ENCODE measurements at places on chromosomes 3 and 15.

DNA sequence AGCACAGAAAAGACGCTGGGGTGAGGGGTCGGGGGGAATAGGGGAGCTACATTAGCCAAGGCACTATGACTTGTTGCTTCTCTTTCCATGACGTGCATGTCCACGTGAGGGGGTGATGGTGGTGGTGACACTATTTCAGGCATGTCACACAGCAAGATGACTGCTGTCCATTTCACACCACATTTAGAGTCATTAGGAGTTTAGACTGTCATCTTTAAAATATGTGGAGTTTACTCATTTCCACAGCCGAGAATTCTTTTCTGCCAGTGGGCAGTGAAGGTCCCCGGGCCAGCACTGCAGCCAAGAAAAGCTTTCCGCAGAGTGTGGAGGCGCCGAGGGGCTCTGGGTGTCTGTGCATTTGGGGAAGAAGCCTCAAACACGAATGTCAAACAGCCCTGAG is 954 bp upstream of the DGKG start:
- no peak for DNase-seq

DNA sequence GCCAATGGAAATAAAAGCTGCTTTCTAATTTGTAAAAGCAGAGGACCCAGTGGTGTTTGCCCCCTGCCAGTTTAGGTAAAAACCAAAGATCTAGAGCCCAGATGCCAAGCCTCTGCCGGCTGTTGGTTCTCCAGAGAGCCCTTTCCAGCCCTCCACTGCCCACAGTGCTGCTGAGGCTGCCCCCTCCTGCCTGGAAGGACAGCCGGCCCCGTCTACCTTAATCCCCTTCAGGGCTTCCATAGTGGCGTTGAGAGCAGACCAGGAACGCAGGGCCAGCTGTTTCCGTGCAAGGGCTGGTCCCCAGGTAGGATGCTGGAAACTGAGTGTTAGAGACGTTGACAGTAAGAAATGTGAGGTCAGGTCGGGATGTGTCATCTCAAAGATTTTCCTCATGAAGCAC is 6.9 kb downstream of the ST8SIA2 start:
- DNase-seq = no peak

DNA sequence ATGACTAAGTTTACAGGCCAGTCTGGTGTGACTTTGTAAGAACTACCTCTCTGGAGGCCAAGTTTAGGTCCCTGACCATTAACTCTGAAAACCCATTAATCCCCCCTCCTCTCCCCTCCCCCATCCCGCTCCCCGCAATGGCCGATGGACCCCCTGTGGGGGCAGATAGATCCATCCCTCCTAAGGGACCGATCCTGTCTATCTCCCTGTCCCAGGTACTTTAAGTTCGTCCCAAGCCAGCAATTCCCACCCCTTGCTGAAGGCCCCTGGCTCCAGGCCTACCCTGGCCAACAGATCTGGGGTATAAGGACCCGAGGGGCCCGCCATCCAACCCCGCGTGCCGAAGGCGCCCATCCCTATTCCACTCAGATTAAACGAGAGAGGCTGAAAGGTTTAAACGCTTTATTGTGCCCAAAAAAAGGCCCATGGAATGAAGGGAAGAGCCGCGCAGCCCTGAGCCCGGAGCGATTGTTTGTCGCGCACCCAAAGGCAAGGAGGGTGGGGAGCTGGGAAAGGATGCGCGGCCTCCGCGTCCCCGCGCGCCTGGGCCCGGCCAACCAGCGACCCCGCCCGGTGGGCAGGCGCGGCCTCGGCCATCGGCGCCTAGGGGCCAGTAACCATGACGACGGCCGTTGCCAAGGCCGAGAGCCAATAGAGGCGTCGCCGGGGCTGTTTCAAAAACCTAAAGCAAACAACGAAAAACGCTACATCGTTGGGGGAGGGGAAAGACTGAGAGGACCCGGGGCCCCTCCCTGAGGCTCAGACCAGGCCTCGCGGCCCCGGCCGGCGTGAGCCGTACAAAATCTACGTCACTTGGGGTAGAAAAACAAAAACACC is 35.9 kb downstream of the HMCES start:
- peak; percentile 94 for DNase-seq

GRCh38 chr3:17132286-17133115 is 247.7 kb downstream of the PLCL2 start:
- DNase-seq = no peak

GRCh38 chr3:33256249-33256648 is 21.0 kb upstream of the FBXL2 start:
- DNase-seq = no peak

GRCh38 chr3:194401346-194401745 is 2.3 kb upstream of the GP5 start:
- no peak for DNase-seq

GRCh38 chr3:125151442-125151817 is 61.1 kb downstream of the SLC12A8 start:
- no peak for DNase-seq

- no peak for DNase-seq
These were observed 2.4 kb downstream of the GCHFR start for GRCh38 chr15:40766194-40766815.

GRCh38 chr15:38414357-38414756 is 39.6 kb upstream of the FAM98B start:
- peak; percentile 46 for DNase-seq

DNA sequence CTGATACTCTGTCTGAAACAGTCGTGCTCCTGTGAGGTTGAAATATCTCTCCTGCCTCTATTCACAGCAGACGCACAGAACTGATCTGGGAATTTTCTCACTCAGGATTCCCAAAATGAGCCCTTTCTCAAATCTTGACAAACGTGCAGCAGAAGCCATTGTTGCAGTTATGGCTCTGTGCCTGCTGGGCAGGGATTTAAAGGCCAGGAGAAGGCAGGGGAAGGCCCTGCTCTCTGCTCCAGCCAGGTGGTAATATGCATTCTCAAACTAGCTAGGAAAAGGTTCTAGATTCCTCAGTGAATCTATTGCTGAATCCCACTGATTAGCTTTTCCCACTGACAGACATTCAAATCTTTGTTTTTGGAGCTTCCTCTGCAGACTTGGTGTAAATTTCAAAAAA is 2.2 kb downstream of the MINAR1 start:
- DNase-seq = no peak

- no peak for DNase-seq
These were observed 18.1 kb downstream of the ANXA2 start for GRCh38 chr15:60379525-60380274.

DNA sequence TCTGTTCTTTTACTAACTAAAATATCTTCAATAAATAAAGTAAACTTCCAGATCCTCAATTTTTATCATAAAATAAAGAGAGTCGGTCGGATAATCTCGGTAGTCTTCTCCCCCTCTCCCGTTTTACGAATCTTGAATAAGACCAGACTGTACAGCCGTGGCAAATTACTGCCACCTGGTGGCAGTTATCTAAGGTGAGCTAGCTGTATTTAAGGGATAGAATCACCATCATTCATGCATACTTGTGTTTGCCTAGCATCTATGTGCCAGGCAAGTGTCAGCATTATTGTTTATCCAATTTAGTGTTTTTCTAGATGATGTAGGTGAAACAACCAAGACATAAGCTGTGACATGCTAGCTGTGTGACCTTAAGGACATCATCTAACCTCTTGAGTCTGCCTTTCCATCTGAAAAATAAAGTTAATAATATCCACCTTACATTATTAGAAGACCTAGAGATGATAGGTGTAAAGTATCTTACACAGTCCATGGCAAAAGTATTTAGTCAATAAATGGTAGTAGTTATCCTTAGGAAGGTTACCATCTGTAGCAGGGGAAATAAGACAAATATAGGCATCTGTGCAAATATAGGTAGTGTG is 21.3 kb downstream of the DUT start:
- peak; percentile 66 for DNase-seq

- no peak for DNase-seq
These were observed 202.3 kb upstream of the SUCLG2 start for GRCh38 chr3:67856718-67857117.

GRCh38 chr3:190492129-190492528 is 21.8 kb upstream of the IL1RAP start:
- no peak for DNase-seq

DNA sequence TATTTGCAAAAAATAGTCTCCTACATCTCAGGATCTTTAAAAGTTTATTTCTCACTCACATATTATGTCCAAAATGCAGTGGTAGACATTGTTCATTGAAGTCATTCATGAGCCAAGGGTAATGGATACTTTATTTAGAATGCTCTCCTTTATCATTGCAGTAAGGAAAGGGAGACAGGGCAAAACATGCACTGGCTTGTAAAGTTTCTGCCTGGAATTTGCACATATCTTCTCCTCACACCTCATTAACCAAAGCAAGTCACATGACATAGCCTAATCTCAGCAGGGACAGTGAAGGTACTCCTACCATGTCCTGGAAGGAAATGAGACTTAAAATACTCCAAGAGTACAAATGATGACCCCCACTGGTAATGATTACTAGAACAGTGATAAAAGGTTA is 333.7 kb upstream of the EPHA3 start:
- DNase-seq = no peak

- DNase-seq = no peak
These were observed 269.2 kb upstream of the CNTN3 start for GRCh38 chr3:74883690-74884089.

GRCh38 chr15:73767806-73768501 is 14.8 kb upstream of the INSYN1 start:
- DNase-seq = no peak

DNA sequence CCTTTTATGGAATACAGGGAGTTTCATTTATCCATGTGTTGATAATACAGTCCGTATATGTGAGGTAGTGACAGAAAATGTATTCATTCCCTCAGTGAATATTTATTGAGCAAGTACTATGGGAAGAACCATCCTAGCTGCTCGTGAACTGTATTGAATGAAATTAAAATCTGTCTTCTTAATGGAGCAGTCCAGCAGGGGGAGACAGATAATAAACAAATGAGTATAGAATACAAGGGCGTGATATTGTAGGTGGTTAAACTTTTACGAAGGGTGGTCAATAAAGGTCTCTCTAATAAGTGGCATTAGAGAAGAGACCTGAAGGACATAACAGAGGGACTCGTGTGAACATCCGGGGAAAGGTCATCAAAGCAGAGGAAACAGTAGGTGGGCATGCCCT is 62.7 kb upstream of the OSTN start:
- DNase-seq = peak; percentile 4

GRCh38 chr3:178420033-178420432 is 116.2 kb upstream of the KCNMB2 start:
- DNase-seq = no peak

DNA sequence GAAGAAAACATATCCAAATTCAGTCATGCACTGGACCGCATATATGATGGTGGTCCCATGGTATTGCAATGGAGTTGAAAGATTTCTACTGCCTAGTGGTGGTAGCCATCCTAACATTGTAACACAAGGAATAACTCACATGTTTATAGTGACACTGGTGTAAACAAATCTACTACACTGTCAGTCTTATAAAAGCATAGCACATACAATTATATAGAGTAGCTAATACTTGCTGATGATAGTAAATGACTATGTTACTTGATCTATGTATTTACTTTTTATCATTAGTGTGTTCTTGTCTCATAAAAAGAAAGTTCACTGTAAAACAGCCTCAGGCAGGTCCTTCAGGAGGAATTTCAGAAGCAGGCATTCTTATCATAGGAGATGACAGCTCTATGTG is 96.0 kb upstream of the CDIN1 start:
- DNase-seq = no peak

- peak; percentile 26 for DNase-seq
These were observed 169.5 kb downstream of the ATP10A start for GRCh38 chr15:25693321-25694238.

DNA sequence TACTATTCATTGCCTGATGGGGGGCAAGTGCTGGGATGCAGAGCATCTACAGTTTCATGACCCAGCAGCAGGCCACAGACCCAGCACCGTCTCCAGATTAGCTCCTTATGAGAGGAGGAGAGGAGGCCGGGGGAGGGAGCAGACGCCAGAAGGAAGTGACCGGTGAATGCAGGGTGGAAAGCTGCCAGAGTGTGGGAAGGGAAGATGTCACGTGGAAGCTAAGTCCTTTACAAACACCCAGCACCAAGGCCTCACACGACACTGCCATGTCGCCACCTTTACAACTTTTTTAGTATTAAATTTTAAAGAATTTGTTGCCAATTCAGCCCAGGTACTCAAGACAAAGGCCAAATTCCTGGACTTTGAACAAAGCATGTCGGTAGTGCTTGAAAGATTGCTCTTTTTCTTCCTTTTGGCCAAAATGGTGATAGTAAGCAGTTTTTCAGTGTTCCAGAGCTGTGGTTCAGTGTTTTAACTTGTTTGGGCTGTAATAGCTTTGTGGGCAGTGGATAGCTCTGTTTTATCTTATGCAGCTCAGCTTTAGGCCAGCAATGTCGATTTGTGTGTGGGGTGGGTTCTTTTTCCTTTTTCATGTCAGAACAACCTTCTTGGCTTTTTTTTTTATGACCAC is 58.2 kb downstream of the ZBTB38 start:
- DNase-seq = no peak

DNA sequence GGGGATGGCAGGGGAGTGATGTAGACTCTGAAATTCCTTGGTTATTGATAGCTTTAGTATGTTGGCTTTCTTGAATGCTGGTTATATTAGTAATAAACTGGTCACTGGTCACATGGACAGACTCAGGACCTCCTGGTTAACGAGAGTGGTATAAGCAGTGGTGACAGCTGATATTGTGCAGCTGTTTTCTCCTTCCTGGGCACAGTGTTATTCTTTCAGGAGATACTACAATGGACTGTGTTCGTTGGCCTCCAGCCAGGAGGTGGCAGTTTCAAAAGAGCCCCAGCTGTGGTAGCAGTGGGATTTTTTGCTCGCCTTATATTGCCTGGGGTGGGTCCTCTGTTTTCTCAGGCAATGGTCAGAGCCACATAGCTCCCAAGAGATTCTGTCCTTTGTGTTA is 181.6 kb upstream of the RBMS3 start:
- DNase-seq = no peak

Measured in erythroblast (primary cell).